ENCODE measurements at places on chromosomes 5 and 9.

DNA sequence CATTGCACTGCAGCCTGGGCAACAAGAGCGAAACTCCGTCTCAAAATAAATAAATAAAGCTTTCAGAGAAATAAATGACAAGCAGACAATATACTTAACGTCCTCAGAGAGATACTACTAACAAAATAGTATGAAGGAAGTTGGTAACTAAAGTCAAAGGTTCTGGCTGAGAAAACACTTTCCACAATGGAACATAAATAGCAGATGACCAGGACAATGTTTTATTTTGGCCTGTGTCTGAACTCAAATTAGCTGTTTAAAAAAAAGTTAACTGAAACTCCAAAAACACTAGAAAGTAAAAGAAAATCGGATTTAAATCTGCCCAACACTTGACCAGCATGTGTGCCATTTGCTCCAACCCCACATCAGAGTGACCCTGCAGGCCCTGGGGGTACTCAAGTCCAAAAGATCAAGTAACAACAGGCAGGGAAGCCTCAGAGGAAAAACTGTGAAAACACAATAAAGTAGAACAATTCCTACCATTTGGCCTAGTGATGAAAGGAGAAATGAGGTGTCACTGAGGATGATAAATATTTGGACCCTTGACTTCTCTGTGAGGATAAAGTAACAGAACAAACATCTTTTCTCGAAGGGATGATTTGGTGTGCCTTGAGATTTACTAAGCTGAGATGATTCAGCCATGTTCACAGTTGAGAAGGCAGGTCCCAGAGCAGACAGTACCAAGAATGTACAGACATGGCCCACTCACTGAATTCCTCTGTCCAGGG is 47.7 kb downstream of the LHFPL2 start:
- peak; percentile 57 for DNase-seq

GRCh38 chr5:103927739-103928138 is 365.1 kb upstream of the NUDT12 start:
- DNase-seq = peak; percentile 37

DNA sequence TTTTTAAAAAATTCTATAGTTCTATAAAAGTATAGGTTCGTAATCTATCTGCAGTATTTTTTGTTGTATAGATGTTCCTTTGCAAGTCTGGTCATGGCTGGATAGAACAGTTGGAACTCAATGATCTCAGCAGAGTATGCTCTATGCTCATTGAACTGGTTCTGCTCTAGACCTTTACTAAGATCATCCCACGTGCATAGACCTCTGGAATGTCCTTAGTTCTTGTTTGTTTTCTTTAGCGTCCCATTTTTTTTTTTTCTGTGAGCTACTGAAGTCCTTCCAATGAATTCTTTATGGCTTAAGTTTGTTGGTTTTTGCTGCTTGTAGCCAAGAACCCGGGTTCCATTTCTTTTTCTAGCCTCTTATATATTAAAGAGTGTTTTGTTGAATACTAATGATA is 3.5 kb downstream of the TMEM38B start:
- DNase-seq = peak; percentile 7

GRCh38 chr9:110997847-110998246 is 40.4 kb downstream of the LPAR1 start:
- DNase-seq = no peak

DNA sequence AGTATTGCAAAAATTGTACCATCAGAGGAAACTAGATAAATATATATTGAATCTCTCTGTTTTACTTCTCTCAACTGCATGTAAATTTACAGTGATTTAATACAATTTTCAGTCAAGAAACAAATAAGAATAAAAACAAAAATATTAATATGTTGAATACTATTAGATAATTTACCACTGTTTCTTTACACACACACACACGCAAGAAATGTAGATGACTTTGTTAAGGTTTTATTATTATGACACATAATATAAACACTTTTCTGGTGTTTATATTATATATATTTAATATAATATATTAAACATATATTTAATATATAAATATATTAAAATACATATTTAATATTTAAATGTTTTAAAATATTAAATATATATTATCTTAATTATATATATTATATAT is 814.3 kb upstream of the CDH10 start:
- no peak for DNase-seq
